ENCODE measurements at places on chromosomes 7 and 10. TPM values are rescaled to one million over a fixed set of nuclear protein-coding genes. Genes with fewer than 3 reads are reported as not detected.

ENTPD7 gene
- total RNA-seq = 19.2 TPM

WBP1L gene
- 39.2 TPM for total RNA-seq

SIRT1 gene
- total RNA-seq = 7.6 TPM

ZSCAN25 gene
- total RNA-seq = 15.1 TPM

MBLAC1 gene
- 1.7 TPM for total RNA-seq

WNT2 gene
- total RNA-seq = 0.19 TPM

MALRD1 gene
- total RNA-seq = not detected

DNAH11 gene
- 0.63 TPM for total RNA-seq

ALOX5 gene
- under 0.01 TPM for total RNA-seq

EPDR1 gene
- 14.8 TPM for total RNA-seq
